ENCODE measurements at places on chromosomes 1 and 21.

DNA sequence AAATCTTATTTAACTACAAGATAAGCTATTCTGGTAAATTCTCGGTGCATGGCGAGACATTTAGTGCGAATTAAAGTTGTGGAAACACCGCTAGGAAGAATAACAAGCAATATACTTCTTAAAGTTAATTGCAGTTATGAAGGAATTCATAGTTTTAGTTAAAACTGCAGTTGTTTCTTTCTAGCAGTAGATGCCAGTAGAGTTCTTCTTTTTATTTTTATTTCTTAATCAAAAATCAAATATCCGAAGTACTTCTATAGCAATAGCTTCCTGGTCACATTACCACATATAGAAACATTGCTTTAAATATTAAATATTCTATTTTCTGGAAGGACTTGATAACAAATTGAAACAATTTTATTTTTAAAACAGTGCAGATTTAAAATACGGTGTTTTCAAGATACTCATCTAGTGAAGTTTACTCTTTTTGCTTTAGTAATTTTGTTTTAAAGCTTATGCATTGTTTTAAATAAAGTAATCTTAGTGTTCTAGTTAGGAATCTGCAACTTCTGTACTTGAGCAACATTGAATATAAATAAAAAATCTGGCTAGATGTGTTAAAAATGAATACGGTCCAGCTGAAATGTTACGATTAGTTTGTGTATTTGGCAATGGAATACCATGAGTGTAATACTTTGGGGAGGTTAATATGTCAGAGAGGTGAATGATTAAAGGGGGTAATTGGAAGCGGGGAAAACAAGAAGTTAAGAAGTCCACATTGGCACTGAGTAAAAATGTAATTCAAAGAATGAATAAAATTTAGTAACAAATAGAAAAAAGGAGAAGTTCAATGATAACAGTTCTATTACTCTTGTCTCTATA lies 2.7 kb upstream of the PRKACB start:
- DNase-seq: no peak

DNA sequence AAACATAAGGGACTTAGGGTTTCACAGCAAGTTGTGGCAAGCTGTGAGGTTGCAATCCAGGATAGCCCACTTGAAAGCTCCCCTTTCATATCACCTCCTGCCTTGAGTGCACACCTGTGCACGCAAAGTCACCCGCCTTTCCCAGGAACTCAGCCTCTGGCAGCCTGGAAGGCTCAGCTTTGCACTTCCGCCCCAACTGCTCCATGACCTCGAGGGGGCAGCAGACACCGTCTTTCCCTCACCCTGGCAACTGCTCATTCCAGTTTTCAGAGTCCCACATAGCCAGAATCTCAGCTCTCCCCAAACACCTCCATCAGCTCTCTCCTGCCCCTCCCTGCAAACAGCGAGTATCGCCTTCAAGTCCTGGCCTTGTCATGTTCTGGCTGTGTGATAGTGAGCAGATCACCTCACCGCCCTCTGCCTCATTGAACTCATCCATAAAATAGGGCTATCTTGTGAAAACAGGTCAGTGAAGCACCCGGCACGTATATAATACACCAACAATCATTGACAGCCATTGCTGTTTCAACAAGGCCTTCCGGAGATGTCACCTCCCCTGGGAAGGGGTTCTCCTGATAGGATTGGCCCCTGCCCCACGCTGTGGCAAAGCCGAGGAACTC lies 32.2 kb upstream of the EPB41 start:
- DNase-seq: peak; percentile 96

DNA sequence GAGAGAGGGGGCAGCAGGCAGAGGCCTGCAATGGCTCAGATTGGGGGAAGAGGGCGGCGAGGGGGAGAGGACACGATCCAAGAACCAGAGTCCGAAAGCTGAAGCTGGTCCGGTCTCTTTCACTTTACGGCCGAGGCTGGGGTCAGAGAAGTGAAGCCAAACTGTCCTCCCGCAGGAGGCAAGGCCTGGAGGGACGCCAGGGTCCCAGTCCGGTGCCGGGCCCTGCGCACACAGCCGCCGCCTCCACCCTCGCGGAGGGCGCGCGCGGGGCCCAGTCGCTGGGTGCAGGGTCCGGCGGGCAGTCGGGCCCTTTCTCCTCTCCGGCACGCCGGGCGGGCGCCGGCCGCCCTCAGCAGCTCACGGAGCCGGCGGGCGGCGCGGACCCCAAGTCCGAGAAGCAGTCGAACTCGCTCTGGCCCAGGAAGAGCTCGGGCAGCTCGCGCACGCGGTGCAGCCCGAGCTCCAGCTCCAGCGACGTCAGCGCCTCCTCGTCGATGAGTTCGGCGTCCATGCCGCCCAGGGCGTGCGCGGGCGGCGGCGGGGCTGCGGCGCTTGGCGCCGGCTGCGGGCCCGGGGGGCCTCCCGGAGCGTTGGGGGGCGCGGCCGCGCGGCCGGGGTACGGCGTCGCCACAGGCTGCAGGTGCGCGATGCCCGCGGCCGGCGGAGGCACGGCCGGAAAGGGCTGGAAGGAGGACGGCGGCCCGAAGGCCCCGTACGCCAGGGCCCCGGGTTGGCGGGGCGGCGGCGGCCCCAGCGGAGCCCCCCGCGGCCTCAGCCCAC lies 749 bp downstream of the CITED4 start:
- DNase-seq: no peak

GRCh38 chr1:165686971-165687433 lies 11.4 kb downstream of the ALDH9A1 start:
- DNase-seq: no peak

GRCh38 chr1:58293388-58293787 lies 253.1 kb downstream of the OMA1 start:
- no peak for DNase-seq

- DNase-seq: no peak
Measured at GRCh38 chr1:14255711-14256110, 342.8 kb upstream of the KAZN start.

DNA sequence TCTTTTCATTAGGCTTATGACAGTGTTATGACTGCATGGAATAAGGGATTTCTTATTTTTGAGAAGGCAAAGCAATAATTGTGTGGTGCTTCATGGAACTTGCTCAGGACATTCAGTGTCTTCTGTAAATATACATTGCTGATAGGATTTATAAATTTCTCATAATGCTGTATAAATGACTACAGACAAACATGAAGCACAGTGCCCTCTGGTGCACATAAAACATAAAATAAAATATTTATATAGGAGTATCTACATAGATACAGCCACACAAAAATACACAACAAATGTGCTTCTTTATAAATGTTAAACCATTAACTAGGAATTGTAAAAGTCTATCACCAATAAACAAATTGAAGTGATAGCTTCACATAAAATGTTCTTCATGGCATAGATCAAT lies 24.1 kb downstream of the BRINP3 start:
- no peak for DNase-seq

GRCh38 chr1:68111519-68112436 lies 61.4 kb upstream of the DIRAS3 start:
- DNase-seq: peak; percentile 52

- no peak for DNase-seq
Measured at GRCh38 chr21:41219498-41220207, 51.7 kb downstream of the BACE2 start.

GRCh38 chr1:180954005-180954800 lies 41.5 kb downstream of the KIAA1614 start:
- DNase-seq: peak; percentile 79

- DNase-seq: no peak
Measured at GRCh38 chr1:235545292-235545930, 41.2 kb upstream of the B3GALNT2 start.
